Brain (organoid and tissue), 16 donors: ENCODE measurements at places on chromosomes 12 and 14. TPM values are rescaled to one million over a fixed set of nuclear protein-coding genes. Genes with fewer than 3 reads are reported as not detected.
A peak's percentile ranks its signal among the peaks of the same experiment; 100 is the strongest.

- no peak for DNase-seq
These were observed 370.2 kb downstream of the DPF3 start for GRCh38 chr14:72523424-72524294.

DNA sequence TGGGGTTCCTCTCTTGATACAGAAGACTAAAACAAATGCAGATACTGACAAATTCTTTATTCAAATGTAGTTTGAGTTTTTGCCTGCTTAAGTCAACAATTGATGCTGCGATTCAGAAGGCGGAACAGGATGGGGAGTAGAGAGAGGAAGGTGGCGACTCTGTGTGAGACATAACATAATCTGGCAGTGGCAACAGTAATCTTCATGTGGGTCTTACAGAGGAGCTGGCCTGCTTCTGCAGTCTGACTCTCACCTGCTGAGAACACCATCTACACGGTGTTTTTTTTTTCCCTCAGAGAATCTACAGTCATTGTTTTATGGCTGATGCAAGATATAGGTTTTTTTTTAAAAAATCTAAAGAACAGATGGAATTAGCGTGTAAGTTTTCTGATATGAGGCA, 10.1 kb downstream of the CCDC92 start:
- no peak for DNase-seq

The MYBPC1 gene
- polyA plus RNA-seq = 12.0 TPM

DNA sequence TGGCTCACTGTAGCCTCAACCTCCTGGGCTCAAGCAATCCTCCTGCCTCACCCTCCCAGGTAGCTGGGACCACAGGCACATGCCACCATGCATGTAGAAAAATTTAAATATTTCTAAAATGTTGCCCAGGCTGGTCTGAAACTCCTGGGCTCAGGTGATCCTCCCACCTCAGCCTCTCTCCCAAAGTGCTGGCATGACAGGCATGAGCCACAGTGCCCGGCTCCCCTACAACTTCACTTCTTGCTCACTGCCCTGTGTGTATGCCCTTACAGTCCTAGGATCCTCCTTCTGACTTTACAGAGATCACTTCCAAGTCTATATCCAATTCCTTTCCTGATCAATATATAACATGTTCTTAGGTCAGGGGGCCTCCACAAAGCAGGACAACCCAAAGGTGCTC, 23.8 kb upstream of the CREBL2 start:
- no peak for DNase-seq

GRCh38 chr12:103097496-103097895, 140.0 kb downstream of the ASCL1 start:
- no peak for DNase-seq

The UBE3B gene
- polyA plus RNA-seq = 21.9 TPM

- DNase-seq = no peak
These were observed 108.5 kb downstream of the PHLDA1 start for GRCh38 chr12:75922944-75923642.

DNA sequence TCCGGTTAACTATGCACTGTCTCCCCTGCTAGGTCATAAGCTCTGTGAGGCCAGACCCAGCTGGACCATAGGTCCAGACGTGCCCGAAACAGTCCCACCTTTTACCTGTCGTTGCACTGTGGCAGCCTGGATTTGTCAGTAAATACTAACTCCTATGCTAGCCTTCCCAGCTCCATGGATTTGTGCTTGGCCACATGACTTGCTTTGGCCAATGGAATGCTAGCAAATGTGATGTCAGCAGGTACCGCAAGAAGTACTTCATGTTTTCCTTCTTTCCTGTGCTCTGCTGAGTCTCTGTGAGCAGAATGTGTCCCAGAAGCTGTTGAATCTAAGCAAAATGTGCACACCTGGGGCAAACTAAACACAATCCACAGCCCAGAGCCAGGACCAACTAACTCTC, 157.2 kb downstream of the ANO2 start:
- DNase-seq = no peak

- DNase-seq = peak; percentile 57
These were observed 202.4 kb downstream of the ITPR2 start for GRCh38 chr12:26630546-26631027.

DNA sequence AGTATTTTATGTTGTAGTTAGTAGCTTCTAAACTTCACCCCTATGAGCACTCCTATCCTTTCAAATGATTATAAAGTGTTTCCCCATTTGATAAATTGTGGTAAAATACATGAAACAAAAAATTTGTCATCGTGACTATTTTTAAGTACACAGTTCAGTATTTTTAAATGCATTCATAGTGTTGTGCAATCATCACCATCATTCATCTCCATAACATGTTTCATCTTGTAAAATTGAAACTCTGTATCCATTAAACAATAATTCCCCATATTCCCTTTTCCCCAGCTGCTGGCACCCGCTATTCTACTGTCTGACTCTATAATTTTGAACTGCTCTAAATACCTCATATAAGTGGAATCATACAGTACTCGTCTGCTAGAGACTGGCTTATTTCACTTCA, 52.5 kb downstream of the ATP23 start:
- no peak for DNase-seq

The KRT83 gene
- polyA plus RNA-seq = 1.1 TPM

DNA sequence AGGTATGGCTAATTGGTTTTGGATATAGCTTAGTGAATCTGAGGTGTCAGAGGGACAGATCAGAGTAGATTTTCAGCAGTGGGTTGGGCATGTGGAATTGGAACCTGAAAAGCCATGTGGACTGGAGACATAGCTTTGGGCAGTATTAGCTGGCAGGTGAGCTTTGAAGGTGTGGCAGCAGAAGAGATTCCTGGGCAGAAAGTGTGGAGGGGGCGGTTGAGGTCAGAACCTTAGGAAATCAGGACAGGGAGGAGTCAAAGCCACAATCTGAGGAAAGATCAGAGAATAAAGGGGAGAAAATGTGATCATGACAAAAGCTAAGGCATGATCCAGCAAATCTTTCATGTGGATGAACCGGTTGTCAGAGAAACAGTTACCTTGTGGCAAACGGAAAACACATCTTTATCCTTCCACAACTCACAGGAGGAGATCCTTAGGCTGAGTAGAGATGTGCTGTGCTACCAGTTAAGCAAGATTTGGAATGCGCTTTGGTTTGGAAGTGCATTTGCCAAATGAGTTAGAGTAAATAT, 56.4 kb downstream of the PTGER2 start:
- DNase-seq = no peak

The PARPBP gene
- polyA plus RNA-seq = 3.9 TPM

DNA sequence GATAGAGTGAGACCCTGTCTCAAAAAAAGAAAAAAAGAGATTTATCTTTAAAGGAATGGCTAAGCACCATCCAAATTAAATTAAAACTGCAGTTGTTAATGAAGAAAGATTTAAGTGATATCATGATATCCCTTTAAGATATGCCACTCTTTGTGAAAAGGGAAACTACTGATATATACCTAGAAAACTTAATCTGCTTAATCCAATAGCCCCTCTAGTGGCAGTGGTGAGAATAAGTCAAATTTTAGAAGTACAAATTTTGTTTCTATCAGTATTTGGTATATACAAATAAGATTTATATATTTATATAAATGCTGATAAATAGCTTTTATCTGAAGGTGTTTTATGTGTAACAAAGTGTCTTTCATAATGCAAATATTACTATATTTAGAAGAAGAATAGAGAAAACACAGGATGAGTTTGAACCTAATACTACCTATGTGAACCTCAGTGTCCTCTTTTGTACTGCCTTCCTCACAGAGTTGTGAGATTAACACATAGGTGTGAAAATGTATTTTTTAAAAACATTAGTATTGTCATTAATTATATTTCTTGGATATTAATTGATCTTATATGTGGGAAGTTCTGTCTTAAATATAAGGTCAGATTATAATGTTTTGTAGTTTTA, 51.4 kb upstream of the GARIN2 start:
- no peak for DNase-seq

GRCh38 chr14:89330236-89331002, 86.6 kb downstream of the FOXN3 start:
- no peak for DNase-seq

GRCh38 chr12:107571492-107571891, 114.1 kb upstream of the PWP1 start:
- DNase-seq = no peak

GRCh38 chr14:68668531-68668930, 124.3 kb downstream of the ZFP36L1 start:
- DNase-seq = no peak

The DDN gene
- 41.5 TPM for polyA plus RNA-seq

The FGD6 gene
- polyA plus RNA-seq = 1.6 TPM

DNA sequence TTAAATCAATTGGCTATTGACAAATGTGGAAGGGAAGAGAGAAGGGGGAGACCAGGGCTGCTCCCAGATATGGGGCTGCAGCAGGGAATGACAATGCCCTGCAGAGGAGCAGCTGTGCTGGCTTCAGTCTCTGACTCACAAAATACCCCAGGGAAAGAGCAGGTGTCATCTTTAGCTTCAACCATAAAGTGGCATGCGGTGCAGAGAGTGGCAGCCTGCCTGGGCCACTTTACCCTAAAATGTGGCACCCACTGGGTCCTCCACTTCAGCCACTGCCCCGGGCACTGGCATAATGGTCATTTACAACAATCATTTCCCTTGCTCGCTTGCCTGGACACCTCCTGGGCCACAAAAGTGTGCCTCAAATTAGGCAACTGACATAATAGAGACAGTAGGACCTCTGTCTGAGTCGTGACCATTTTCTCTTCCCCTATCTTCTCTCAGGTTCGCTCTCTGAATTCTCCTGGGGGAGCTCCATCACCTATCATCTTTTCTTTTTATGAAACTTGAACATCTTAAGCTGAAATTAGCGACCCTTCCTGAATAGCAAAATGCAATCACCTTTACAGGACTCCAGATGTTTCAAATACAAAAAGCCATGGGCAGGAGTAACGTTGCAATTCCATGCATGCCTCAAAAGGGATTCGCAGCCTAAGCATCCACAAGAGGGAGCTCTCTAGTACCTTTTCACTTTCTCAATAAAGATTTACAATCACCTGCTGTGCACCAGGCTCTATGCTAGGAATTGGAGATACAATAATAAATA, 179.9 kb upstream of the ATF7IP start:
- DNase-seq = peak; percentile 61

DNA sequence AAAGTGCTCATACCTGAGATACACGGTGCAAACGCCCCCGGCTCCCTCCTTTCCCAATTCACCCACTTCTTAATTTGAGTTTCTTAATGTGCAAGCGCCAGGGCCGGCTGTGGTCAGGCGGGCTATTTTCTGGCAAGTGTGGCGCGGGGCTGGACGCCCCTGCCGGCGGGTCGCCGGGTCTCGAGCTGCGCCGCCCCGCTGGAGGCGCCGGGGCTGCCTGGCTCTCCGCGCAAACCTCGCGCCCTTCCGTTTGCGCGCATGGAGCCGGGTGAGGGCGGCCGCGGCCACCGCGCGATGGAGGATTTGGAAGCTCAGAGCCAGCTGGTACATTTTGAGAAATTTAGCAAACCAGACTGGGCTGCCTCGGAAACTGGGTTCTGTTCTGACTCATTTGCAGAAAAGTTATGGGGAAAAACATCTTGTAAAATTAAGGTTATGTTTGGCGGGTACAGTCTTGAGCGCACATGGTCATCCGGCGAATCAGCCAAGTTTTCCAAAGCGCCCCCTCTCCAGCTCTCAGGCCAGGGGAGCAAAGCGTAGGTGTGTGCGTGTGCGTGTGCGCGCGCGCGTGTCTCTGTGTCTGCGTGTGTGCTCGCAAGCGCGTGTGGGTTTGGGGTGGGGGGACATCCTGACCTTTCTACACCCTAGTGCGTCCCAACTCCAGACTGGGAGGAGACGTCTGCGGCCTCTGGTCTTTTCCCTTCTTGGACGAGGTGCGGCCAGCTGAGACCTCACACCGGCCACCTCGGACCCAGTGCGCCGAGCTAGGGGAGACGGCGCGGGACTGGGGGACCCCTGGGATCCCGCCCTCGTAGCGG, 6.5 kb upstream of the OTX2 start:
- peak; percentile 69 for DNase-seq

GRCh38 chr12:80938397-80938796, 663 bp upstream of the LIN7A start:
- DNase-seq = no peak

DNA sequence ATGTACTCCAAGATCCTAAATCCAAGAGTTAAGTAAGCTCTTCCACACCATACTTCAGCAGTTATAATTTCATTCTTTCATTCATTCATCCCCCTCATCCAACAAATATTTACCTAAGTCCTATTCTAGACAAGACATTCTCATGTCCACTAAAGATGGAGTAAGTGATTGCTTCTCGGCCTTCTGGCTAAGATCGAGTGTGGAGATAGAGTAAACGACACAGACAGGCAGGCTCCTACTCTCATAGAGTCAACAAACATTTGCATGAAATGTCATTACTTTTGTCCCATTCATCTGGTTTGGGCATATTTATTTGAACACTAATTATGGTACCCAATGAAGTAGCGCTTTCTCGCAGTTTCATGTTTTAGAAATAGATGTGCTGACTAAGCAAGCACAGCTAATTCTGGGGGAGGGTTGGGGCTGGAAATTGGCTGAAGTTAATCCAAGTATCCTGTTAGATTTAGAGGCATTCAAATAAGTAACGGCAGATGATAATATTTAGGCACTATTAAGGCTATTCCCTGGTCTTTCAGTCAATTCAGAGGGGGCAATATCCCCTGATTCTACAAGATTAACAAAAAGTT, 176.5 kb downstream of the CEP128 start:
- DNase-seq = no peak

The TEX52 gene
- not detected for polyA plus RNA-seq

The HCAR2 gene
- not detected for polyA plus RNA-seq
